GM23248 (cell line): ENCODE measurements at places on chromosomes 4 and X. TPM values are rescaled to one million over a fixed set of nuclear protein-coding genes. Genes with fewer than 3 reads are reported as not detected.

GRCh38 chrX:140434347-140434746 lies 70.5 kb downstream of the SOX3 start:
- DNase-seq, result no peak

Gene PPARGC1A
- not detected in 2 replicates for polyA plus RNA-seq

- DNase-seq, result peak; percentile 54
Observed at GRCh38 chrX:119194621-119195020, 41.5 kb upstream of the PGRMC1 start.

DNA sequence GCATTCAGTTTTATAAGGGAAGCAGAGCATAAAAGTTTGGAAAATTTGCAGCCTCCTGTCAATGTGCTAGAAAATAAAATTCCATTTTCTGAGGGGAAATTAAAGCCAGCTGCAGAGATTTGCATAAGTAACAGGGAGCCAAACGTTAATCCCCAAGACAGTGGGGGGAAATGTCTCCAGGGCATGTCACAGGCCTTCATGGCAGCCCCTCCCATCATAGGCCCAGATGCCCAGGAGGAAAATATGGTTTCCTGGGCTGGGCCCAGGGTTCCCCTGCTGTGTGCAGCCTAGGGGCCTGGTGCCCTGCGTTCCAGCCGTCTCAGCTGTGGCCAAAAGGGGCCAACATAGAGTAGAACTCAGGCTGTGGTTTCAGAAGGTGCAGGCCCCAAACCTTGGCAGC lies 9.3 kb downstream of the RNF4 start:
- no peak for DNase-seq

GRCh38 chr4:182141061-182141460 lies 102.1 kb upstream of the TENM3 start:
- no peak for DNase-seq

- no peak for DNase-seq
Observed at GRCh38 chr4:128832243-128832625, 22.7 kb downstream of the JADE1 start.

GRCh38 chr4:98673288-98673644 lies 14.9 kb upstream of the TSPAN5 start:
- no peak for DNase-seq

DNA sequence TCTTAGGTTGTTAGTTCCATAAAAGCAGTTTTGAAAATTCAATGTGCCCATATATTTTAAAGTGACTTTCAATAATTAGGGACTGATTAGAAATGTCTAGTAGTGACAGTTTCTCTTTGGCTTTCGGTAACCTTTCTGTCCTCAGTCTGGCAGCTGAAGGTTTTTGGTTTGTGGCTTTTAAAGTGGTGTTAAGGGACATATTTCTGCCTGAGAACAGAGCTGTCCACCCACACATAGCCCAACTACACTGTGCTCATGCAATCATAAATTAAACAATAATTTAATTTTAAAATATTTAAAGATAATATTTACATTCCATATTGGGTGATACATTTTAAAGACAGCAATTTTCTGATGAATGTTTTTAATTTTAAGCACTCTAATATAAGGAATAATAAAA lies 335.0 kb upstream of the TENM3 start:
- no peak for DNase-seq

DNA sequence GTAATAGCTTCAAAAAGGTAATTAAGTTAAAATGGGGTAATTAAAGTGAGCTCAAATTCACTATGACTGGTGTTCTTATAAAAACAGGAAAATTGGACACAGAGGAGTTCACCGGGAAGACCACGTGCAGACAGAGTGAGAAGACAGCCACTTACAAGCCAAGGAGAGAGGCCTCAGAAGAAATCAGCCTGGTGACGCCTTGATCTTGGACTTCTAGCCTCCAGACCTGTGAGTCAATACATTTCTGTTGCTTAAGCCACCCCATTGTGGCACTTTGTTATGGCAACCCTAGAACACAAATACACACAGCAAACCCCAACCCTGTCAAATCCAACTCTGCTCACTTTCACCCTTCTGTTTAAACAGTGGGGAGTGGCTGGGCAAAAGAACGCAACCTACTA lies 4.1 kb upstream of the CD38 start:
- DNase-seq, result peak; percentile 46

- DNase-seq, result no peak
Observed at GRCh38 chr4:184439856-184440594, 34.3 kb downstream of the IRF2 start.

GRCh38 chrX:43590150-43590549 lies 65.9 kb upstream of the MAOA start:
- no peak for DNase-seq

DNA sequence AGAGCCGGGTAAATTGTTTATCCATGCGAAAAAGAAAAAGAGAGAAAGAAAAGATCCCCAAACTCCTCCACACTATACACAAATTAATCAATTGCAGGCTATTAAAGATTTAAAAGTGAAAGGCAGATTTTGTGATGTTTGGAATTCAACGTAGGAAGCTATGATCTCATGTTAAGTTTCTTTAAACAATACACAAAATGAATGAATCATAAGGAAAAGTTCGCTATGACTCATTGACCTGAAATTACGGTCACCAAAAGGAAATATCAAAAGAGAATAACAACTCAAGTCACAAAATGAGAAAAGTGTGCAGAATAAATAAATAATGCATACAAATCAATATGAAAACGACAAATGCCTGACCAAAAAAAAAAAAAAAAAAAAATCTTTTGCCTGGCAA lies 28.6 kb downstream of the CLNK start:
- DNase-seq, result peak; percentile 76

Gene CCNG2
- polyA plus RNA-seq, result 31.2 and 32.6 TPM in 2 replicates

Gene PRSS48
- polyA plus RNA-seq, result not detected in 2 replicates

Gene CC2D2A
- polyA plus RNA-seq, result 11.5 and 12.2 TPM in 2 replicates

- peak; percentile 35 for DNase-seq
Observed at GRCh38 chr4:154686838-154687237, 57.0 kb upstream of the LRAT start.

Gene ERAS
- not detected in 2 replicates for polyA plus RNA-seq

DNA sequence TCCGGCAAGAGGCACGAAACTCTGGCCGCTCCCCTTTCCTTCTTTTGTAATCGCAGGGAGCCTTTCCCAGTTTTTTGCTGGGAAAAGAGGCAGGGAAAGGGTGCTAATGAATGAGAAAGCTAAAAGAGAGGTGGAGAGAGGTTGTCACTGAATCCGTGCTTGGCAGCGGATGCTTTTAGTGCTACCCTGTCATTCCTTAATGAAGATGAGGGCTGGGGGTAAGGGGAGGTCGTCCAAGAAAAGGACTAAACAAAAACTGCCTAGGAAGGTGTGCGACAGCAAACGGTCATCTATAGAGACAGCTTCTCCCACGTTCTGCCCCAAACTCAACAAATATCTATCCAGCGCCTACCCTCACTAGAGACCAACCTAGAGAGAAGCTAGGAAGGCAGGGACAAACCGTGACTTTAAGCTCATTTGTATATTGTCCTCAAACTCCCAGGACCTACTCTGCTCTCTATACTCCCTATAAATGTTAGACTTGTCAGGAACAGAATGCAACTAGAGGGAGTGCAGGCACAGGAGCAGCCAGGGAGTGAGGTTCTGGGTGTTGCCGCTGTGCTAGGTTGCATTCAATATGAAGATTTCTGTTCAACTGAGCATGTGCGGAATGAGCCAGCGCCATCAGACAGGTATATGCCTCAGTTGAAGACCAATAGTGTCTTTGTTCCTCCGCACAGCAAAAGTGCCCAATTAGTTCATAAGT lies 777 bp upstream of the CASK start:
- DNase-seq, result peak; percentile 47

GRCh38 chrX:71198066-71198465 lies 25.0 kb upstream of the GJB1 start:
- DNase-seq, result no peak

Gene ATOH1
- polyA plus RNA-seq, result not detected in 2 replicates

Gene KIT
- 0.93 and 1.1 TPM in 2 replicates for polyA plus RNA-seq

DNA sequence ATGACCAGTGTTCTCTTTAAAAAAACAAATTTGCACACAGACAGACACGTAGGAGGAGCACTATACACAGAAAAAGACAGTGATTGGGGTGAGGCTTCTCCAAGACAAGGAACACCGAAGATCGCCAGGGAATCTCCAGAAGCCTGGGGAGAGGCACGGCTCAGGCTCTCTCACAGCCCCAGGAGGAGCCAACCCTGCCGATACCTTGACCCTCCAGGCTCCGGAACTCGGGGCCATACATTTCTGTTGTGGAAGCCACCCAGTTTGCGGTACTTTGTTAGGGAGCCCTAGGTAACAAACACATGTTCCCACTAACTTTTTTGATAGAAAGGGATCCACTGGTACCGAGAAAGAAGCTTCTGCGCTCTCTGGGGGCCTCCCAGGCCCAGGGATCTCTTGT lies 55.8 kb downstream of the DCTD start:
- no peak for DNase-seq

- no peak for DNase-seq
Observed at GRCh38 chr4:140690093-140690492, 66.1 kb downstream of the TBC1D9 start.

DNA sequence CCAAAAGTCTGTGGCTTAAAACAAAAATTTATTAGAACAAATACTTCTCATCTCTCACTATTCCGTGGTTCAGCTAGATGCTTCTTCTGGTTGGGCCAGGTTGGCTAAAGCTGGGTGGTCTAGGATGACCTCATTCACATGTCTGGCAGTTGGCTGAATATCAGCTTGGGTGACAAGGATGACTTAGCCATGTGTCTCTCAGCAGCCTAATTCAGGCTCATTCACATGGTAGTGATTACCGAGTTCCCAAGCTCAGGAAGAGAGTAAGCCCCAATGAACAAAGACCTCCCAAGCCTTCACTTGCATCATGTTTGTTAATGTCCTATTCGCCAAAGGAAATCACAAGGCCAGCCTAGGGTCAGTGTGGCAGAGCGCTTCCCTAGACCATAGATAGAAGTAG lies 119.4 kb downstream of the FANCB start:
- no peak for DNase-seq

Gene TCEAL6
- not detected in 2 replicates for polyA plus RNA-seq

Gene KCTD8
- polyA plus RNA-seq, result not detected in 2 replicates

GRCh38 chr4:14582677-14583076 lies 419.6 kb upstream of the CPEB2 start:
- DNase-seq, result no peak
